GM12878 (cell line): ENCODE measurements at places on chromosomes 11 and 22. TPM values are rescaled to one million over a fixed set of nuclear protein-coding genes. Genes with fewer than 3 reads are reported as not detected.
A peak's percentile ranks its signal among the peaks of the same experiment; 100 is the strongest.

GRCh38 chr11:109914809-109915653 is 178.2 kb upstream of the ZC3H12C start:
- no peak for DNase-seq

- DNase-seq = no peak
These were observed 65.2 kb upstream of the PHOX2A start for GRCh38 chr11:72309074-72309598.

- DNase-seq = no peak
These were observed 930 bp downstream of the SCYL1 start for GRCh38 chr11:65525546-65526480.

DNA sequence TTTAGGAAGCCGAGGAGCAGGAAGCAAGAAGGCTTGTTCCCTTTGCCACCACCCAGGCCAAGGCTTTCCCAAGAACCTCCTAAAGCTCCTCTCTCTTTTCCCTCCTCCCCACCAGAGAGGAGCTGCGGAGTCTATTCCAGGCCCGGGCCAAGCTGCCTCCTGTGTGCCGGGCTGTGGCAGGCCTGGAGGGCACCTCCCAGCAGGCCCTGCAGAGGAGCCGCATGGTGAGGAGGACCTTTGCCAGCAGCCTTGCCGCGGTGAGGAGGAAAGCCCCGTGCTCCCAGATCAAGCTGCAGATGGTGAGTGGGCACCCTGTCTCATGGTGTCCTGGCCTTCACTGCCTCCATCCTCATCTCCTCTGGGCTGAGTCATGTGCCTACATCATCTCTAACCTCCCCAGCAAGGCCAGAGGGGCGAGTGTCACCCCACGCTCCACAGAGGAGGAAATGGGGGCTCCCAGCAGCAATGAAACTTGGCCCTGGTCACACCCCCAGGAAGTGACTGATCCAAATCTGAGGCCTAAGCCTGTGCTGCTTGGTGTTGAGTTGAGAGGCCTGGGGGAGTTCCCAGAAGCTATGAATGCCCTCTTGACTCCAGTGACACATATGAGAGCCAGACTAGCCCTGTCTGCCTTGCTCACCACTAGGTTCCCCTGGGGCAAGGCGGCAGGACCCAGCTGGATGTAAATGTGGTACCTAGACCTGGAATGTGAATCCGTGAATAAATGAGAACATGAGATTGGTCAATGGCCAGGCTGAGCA is 104.2 kb downstream of the MYO18B start:
- no peak for DNase-seq

DNA sequence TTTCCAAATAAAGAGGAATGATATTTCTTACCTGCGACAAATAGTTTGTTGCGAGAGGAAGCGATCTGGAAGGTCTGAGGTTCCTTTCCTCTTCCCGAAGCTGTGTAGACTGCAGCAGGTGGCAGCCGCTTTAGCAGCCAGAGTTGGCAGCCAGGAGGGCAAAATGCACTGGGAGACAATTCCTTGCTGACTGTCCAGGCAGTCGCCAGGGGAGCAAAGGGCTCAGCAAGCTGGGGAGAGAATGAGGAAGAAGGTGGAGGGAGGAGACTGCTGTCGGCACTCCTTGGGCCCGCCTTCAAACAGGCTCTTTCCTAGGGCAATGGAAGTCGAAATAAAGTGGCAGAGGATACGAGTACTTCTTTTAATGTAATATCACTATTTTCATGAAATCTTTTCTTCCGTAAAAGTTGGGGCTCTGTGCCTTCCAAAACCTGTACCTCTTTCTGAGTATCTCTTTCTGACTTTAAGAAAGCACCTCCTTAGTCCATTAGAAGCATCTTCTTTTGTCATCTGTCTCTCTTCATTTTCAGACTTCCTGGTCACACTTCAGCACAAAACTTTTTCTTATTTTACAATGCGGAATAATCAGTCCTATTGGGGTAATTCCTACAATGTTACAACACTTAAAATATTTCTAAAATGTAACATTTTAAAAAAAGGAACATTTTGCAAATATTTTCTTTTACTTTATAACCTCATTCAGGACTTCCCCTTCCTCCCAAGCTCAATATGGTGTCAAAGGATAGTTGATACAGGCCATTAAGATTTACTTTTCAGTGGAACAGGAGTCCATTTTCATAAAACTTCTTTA is at the start of gene IL18:
IL18 (minus strand) TSS at position 220 of the 811 bp plus-strand sequence. CDS start 9,041 bp downstream, outside the sequence.
- DNase-seq = no peak

- DNase-seq = no peak
These were observed 62.9 kb upstream of the WNT11 start for GRCh38 chr11:76269247-76269646.

GRCh38 chr22:46356496-46357480 is 21.3 kb downstream of the TRMU start:
- DNase-seq = no peak

DNA sequence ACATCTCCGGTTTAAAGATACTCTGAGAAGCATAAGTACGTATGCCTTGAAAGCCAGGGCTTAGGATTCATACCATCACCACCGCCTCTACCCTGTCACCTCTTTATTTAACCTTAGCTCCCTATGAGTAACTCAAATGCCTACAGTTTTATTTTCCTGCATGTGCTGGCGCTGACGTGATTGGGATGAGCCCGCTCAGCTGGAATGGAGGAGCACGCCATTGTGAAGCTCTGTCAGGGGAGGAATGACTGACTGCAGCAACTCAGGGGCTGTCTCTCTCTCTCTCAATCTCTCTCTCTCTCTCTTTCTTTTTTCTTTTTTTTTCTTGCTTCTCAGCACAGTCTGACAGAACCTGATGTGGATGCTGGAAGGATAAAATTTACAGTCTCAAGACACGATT is 12.4 kb downstream of the CAVIN3 start:
- no peak for DNase-seq

DNA sequence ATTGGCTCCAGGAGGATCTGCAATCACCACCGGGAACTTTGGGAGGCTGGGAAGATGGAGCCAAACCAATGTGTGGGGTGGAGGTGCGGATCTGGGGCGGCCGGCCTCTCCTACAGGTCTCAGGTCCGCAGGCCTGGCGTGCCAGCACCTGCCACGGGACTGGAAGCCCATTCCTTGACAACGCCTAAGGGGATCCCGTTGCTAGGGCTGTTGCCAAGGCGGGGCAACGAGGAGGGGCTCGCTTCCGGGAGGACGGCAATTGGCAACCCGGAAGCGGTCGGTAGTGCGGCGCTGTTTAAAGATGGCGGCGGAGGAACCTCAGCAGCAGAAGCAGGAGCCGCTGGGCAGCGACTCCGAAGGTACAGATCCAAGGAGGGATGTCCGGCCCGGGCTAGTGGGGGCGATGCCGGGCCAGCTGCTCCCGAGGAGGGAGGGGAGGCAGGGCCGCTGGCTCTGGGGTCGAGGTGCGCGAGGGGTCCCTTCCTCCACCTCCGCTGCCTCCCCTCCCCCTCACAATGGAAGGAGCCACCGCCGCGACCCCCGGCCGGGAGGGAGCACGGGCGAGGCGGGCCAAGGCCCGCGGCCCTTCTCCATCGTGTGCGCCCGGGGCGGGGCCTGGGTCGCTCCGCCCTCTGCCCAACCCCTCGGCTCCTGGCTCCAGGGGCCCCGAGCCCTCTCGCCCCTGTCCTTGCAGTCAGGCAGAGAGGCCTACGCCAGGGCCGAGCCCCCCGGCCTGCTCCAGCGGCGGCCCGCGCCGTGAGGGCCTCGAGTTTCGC is at the start of gene OTUB1:
OTUB1 (plus strand) TSS at position 283 of the 776 bp plus-strand sequence; CDS start at position 302, 19 bp downstream.
- DNase-seq = peak; percentile 47

- no peak for DNase-seq
These were observed 49.6 kb downstream of the PDE2A start for GRCh38 chr11:72624496-72625201.

GRCh38 chr22:37147186-37147990 is 2.3 kb downstream of the IL2RB start:
- DNase-seq = no peak

GRCh38 chr11:73177778-73178539 is 35.8 kb upstream of the FCHSD2 start:
- DNase-seq = peak; percentile 68

DNA sequence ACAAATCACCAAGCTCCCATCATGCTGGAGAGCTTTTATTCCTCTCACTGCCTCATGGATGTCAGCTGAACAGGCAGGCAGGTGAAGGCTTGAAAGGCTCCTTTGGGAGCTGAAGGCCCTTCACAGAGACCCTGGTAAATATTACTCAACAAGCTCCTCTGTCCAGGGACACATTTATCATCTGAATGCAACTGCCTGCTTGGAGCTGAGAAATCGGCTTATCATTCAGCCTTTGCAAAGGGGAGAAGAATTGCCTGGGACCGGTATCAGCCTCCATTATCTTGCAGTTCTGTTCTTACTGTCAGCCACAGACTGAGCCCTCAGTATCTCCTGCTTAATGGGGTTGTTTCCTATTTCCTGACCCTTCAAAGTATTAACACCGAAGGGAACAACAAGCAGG is 113.8 kb upstream of the PITPNB start:
- DNase-seq = no peak

- DNase-seq = peak; percentile 89
These were observed 191.3 kb downstream of the KIF18A start for GRCh38 chr11:27916541-27917100.

GRCh38 chr11:69010361-69010891 is 2.6 kb downstream of the MRGPRF start:
- no peak for DNase-seq

DNA sequence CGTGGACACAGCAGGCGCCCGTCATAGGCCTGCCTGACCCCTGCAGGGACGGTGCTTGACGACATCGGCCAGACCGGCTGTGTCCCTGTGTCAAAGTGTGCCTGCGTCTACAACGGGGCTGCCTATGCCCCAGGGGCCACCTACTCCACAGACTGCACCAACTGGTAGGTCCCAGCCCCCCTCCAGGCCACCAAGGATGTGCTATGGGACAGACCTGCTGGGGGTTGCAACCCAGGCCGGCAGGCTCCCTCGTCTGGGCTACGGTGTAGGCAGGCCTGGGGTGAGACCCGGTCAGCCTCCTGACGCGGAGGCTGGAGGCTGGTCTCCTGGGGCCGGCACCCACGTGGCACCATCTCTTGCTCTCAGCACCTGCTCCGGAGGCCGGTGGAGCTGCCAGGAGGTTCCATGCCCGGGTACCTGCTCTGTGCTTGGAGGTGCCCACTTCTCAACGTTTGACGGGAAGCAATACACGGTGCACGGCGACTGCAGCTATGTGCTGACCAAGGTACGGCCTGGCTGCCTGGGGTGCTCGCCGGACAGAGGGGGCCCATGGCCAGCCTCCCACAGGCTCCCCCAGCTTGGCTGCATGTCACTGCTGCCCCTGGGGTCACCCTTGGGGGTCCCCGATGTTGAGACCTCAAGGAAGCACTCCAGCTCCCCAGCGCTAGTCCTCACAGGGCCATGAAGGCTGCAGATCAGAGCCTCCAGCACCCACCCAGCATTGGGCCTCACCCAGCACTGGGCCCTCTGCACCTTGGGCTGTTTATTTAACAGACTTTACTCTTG is 7.7 kb downstream of the MUC5AC start:
- no peak for DNase-seq

PGR gene
- total RNA-seq = 0.03 TPM in 1 of 2 replicates, not detected in the other

DYNC2H1 gene
- 0.23 and 0.29 TPM in 2 replicates for total RNA-seq

DNA sequence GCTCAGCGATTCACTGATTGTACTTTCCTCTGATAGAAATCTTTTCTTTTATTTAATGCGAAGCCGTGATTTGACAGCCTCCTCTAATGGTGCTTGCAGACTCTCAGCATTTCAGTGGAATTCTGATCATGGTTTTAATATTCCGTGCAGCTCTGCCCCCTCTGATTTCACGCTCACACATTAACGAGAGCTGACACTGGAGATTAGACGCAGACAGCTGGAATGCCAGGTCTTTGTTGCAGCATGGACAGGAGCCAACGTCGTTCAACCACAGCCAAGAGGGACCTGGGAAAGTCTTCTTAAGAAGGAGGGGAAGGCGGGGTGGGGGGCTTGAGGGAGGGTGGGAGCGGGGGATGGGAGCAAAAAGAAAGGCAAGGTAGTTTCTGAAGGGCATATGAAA is 186.4 kb downstream of the BLID start:
- DNase-seq = no peak

OR8K3 gene
- not detected in 2 replicates for total RNA-seq

- DNase-seq = no peak
These were observed 25.6 kb downstream of the MN1 start for GRCh38 chr22:27775758-27776649.

GRCh38 chr11:9574622-9575259 is 1.3 kb downstream of the WEE1 start:
- DNase-seq = no peak

CTSW gene
- total RNA-seq = 1.5 and 1.9 TPM in 2 replicates

ALDH3B2 gene
- not detected in 2 replicates for total RNA-seq

DNA sequence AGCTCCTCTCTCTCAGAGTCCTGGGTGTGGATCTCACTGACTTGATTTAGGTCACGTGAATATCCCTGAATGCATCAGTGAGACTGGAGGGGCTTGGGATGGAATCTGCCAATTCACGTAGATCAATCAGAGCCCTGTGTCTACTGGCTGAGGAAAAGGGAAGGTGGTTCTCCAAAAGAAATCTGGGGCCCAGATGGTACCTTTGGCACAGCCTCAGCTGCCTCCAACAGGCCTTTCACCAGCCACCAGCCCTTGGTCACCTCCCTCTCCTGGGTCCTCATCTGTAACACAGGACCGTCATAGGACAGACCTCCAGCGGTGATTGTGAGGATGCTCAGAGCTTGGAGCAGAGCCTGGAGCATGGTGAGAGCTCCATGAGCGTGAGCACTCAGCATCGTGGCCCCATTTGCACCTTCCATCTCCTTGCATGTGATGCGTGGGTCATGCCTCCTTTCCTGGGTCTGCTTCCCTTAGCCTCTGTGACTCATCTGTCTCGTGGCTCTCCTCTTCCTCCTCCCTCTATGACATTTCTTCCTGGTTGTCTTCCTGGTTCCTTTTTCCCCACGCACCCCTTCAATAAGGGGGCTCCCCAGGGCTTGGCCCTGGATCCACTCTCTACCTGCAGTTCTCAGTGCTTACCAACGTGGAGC is 7.5 kb upstream of the MIEF1 start:
- DNase-seq = no peak

- DNase-seq = no peak
These were observed 27.9 kb upstream of the SLC36A4 start for GRCh38 chr11:93225662-93226061.

DNA sequence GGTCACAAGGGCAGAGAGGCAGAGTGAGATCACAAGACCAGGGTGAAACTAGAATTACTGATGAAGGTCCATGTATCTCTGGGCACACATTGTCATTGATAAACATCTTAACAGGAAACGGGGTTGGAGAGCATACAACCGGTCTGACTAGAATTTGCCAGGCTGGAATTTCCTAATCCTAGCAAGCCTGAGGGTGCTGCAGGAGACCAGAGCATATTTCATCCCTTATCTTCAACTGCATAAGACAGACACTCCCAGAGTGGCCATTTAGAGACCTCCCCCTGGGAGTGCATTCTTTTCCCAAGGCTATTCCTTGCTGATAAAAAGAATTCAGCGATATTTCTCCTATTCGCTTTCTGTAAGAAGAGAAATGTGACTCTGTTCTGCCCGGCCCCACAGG is 84.6 kb upstream of the IZUMO1R start:
- DNase-seq = no peak
